ENCODE measurements at places on chromosomes 4 and X. TPM values are rescaled to one million over a fixed set of nuclear protein-coding genes. Genes with fewer than 3 reads are reported as not detected.

DNA sequence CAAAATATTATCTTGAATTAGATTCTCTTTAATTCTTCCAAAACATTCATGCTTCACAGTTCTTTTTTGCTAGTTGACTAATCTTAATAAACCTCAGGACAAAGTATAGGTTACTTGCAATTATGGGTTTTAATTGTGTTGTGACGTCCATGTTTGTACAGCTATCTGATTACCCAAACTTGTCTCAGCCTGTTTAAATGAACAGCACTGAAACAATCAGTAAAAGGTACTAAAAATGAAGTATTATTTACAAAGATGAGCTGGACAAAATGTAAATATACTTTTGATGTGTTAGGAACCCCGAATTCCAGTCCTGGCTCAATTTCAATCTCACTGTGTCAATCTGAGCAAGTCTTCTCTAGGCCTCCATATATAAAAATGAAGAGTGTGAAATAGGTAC, 57.4 kb upstream of the SLC6A14 start:
- DNase-seq = no peak

GRCh38 chr4:67103001-67103747, 442.1 kb downstream of the CENPC start:
- DNase-seq = no peak

DNA sequence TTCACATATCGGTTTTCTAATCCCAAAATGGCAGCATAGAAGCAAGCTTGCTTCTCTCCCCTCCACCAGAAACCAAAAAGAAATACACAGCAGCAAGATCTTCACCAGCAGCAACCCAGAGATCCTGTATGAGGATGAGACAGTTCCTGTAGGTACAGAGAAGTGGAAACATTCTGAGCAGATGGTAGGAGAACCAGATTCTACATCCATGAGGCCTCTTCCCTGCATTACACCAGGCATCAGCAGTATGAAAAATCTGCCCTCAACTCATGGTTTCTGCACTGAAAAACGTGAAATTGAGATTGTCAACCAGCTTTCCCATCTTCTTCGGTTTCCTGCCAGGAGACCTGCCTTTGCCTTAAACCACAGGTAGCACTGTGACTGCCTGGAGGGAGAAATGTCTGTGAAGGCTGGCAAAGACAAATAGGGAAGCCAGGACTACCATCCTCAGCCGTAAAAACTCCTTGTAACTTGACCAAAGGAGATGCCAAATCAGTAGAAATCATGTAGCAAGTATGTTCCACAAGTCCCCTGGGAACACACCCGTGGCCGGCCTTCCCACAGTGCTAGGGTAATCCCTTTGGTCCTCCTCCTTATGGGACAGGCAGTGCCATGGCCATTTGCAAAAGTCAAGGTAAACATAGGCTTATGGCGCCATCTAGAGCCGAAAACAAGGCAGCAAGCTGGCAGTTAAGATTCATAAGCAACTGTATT, 24.0 kb upstream of the MTHFD2L start:
- peak; percentile 81 for DNase-seq

DNA sequence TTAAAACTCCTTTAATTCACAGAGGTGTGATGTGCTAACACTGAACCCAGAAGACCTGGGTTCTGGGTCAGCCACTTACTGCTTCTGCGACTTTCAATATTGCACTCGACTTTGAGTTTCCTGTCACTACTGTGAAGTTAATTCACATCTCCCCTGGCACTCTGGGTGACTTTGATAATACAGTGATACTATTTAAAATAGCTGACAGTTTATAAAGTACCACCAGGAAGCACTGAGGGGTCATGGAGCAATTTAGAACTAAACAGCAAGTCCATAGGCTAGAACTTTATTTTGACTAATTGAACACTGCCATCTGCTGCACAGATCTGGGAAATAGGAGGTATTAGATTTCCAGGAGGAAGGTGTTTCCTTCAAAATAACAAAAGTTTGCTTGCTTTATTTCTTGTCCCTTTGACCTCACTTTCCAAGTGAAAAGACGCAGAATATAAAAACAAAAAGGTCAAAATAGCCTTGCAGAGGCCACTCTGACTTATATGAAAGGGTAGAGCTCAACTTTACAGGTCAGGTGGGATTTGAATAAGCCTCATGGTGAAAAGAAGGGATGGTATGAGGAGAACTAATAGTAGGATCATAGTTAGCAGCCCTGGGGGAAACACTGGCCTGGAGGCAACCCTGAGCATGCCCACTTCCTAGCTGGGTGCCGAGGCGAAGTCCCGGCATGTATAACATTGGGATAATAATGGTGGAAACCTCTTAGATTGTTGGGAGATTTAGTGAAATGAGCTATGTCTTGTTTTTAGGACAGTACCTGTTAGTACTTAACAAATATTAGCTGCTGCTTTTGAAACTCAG, 53.4 kb downstream of the ZNF518B start:
- DNase-seq = no peak

DNA sequence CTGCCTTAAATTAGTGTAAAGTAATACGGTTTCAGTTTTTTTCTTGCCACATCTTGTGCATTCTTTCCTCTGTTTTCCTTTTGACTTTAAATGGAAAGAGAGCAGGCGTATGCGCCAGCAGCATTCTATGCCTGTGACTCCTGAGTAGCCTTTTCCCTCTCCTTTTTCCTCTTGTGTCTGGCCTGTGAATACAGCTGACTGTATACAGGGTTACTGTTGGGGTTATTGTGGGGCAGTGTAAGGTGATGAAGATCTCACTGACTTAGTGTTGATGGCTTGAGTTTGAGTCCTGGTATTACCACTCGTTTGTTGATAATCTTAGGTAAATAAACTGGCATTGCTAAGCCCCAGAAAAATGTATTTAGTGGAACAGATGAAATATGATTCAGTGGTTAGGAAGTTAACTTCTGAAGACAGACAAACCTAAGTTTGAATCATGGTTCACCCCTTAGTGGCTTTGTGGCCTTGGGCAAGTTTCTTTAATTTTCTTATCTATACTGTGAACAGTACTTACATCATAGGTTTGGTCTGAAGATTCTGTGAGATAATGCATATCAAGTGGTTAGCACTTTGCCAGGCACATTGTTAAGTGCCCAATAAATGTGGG, 105.1 kb downstream of the FNIP2 start:
- no peak for DNase-seq

- DNase-seq = no peak
Observed at GRCh38 chr4:92234393-92235176, 69.2 kb upstream of the GRID2 start.

DNA sequence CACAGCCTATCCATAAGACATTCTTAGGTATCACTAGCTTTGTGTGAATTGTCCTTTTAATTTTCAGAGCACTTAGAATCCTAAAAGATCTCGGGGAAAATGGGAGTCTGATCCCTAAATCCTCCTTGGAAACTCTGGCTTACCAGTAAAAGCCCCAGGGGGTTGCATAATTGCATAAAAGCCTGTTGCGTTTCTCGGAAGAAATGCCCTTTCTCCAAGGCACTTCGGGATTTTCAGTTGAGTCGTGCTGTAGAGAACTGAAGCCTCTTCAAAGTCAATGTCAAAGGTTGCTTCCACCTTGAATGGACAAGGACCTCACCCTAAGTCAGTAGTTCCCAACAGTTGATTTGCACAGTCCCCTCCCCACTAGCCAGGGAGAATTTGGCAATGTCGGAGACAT, 20.8 kb downstream of the FAM184B start:
- no peak for DNase-seq

DNA sequence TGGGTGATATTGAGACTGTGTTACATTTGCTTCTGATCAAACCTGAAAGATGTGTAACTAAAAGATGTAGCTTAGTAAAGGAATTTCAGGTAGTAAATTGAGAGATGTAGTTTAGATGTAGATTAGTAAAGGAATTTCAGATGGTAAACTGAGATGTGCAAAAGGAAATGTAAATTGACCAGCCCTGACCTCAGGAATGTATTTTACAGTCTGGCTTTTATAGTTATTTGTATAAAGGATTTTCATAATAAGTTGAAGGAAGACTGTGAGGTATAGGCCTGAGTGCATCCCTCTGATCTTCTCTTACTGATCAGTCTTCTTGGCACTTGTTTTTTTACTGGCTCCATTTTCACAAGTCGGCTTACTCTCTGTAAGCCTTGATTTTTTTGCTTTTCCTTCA, 3.2 kb downstream of the KLHL2 start:
- no peak for DNase-seq

- no peak for DNase-seq
Observed at GRCh38 chrX:5916945-5917344, 311.7 kb downstream of the NLGN4X start.

GRCh38 chr4:34187056-34187455, 2057.3 kb downstream of the ARAP2 start:
- peak; percentile 14 for DNase-seq

DNA sequence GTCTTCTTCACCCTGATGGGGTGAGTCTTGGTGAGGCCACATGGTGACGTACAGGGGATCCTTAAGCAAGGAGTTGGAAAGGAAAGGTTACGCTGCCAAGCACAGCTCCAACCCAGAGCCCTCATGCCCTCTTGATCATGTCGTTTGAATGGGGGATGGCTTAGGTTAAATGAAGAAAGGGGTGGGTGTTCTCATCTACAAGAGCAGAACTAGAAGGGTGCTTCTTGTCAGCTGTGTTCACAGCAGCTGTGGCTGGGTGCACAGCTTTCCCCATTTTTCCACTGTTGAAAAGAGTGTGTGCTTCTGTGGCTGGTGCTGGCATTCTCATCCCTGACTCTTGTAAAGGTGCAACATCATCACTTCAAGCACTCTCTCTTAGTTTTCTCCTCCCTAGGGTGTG, 15.5 kb upstream of the SCRG1 start:
- DNase-seq = no peak

DNA sequence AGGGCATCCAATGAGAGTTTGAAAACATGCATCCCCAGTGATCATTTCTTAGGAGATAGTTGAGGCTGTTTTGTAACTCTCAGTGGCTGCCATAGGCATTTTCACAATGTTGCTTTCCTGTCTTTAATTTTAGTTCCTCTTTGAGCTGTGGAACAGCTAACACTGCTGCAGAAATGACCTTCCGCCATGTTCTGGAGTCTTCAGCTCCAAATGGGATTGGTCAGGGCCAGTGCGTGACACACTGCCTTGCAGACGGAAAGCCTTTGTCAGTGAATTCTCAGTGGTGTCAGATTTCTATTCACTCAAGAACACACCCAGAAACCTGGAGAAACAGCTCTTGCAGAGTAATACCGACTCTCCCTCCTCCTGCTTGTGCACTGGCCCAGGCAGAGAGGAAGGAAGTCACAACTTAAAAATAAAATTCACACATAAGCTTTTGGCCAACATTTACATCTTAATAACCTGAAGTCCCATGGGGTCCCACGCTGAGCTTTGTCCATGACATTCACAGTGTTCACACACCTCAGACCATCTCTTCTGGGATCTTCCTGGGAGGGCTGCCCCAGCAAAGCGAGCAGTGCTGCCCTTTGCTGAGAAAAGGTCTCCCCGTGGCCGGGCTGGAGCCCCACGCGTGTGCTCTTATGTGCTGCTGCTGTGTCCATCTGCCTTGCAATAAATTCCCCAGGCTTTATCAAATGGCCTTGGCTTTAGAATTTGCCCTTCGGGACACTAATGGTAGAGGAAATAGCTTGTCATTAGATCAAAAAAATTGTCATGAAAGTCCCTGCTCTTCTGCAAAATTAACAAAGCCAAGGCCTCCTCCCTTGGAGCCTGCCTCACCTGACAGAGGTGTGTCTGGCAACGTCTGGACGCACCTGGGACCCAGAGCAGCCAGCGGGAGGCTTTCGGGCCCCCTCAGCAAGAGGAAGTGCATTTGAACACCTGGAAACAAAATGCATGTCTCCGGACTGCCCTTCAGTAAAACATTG, 126.8 kb downstream of the IRF2 start:
- peak; percentile 94 for DNase-seq

DNA sequence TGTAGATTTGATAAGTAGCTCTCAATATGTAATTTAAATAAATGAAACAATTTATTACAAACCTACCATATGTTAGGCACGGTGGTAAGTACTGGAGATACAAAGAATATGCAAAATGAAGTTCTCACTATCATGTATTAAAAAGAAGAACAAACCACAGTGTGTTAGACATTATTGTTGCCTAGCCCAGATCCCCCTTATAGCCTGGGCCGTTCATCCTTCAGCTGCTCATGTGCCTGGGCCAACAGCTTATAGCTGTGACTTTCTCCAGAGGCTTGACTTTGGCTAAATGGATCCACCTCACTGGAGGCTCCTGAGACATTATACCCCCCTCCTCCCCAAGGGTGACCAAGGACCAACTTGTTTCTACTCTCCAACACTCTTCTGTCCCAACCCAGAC, 29.8 kb upstream of the CCNG2 start:
- DNase-seq = no peak

DNA sequence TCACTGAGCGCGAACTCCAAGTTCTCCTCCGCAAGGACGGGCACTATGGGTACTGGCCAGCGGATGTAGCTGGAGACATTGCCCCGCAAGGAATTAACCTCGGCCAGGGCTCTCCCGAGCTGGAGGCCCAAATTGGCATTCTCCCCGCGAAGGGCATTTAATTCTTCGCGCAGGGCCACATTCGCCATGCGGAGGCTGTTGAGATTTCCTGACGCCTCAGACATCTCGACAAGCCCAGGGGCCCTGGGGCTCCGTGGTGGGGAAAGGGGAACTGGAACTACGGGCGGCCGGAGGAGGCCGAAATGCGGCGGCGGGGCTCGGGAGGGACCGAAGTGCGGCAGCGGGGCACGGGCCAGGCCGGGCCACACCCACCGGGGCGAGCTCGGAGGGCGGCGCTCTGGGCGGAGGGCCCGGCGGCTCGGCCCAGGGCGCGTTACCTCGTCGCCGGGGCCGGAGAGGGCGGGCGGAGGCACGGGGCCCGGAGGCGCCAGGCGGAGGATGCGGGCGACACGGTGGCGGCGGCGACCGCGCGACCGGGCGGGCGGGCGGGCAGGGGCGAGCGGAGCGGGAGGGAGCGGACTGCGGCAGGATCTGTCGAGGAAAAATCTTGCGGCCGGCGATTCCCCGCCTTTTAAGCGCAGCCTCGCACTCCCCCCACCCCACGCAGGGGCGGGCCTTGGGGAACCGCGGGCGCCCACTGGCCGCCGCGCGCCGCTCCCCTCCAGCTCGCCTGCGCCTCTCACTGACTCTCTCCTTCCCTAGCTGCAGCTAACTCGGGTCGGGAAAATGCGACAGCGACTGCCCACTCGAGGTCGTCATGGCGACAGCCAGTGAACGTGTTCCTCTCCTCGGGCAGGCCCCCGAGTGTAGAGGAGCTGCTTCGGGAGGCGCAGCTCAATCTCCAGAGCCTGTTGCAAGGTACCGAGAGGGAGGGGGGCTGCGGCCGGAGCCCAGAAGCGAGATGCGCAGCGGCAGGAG, at the start of gene RTL5:
RTL5 (minus strand) TSS at position 599 of the 978 bp plus-strand sequence.
- peak; percentile 77 for DNase-seq

SAGE1 gene
- not detected for total RNA-seq

ZXDB gene
- total RNA-seq = 8.8 TPM

PLAC1 gene
- not detected for total RNA-seq

TENM3 gene
- 8.3 TPM for total RNA-seq

ARHGAP24 gene
- 54.9 TPM for total RNA-seq

SEL1L3 gene
- 113 TPM for total RNA-seq

FAM47A gene
- total RNA-seq = not detected

P2RY4 gene
- not detected for total RNA-seq

SMAD1 gene
- 13.9 TPM for total RNA-seq

Data from stomach (tissue), 19 donors.